Tracheal epithelial cell (primary cell): ENCODE measurements at places on chromosomes 11 and 22. TPM values are rescaled to one million over a fixed set of nuclear protein-coding genes. Genes with fewer than 3 reads are reported as not detected.

APOL6 gene
- total RNA-seq, result 9.8 and 20.7 TPM in 2 replicates

LIPT2 gene
- 2.9 and 3.6 TPM in 2 replicates for total RNA-seq

ARL2 gene
- total RNA-seq, result 76.9 and 109 TPM in 2 replicates

PC gene
- total RNA-seq, result 18.1 and 29.4 TPM in 2 replicates

SLN gene
- 1.4 TPM in 1 of 2 replicates, not detected in the other for total RNA-seq
